ENCODE measurements at places on chromosomes 6 and 20.

- DNase-seq, result no peak
Measured at GRCh38 chr6:38248500-38249234, 391.1 kb downstream of the BTBD9 start.

DNA sequence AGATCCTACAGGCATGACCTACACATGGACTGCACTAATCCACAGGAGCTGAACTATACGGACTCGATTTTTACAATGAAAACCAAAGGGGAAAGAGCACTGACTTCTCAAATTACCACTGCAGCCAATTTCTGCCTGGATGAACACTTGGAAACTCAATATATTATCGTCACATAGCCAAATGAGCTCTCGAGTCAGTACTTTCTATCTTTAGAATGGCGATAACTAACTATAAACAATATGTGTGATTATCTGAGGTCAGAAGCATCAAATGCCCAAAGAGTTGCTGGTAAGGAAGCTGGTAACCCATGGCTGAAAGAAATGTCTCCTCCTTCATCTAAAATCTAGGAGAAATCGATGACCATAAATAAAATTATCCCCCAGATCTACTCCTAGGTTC, 86.7 kb downstream of the KIF16B start:
- no peak for DNase-seq

DNA sequence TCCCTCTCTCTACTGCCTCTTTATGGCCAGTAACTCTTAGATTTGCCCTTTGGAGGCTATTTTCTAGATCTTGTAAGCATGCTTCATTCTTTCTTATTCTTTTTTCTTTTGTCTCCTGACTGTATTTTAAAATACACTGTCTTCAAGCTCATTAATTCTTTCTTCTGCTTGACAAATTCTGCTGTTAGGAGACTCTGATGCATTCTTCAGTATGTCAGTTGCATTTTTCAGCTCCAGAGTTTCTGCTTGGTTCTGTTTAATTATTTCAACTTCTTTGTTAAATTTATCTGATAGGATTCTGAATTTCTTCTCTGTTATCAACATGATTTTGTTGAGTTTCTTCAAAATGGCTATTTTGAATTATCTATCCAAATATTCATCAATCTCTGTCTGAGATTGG, 25.0 kb upstream of the SDCBP2 start:
- no peak for DNase-seq

DNA sequence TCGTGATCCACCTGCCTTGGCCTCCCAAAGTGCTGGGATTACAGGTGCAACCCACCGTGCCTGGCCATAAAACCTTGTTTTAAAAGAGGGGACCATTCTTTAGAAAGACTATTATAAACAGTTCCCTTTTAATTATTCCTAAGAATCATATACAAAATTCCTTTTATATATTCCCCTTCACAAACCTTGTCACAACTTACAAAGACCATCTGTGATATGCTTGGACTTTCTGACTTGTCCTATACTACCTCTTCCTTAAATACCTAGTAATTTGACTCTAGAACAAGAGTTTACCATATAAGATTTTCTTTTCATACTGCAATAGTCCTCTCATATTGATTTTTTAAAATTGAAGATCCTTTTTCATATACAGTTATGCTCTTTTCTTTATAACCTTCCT, 135.8 kb upstream of the PRSS16 start:
- no peak for DNase-seq

DNA sequence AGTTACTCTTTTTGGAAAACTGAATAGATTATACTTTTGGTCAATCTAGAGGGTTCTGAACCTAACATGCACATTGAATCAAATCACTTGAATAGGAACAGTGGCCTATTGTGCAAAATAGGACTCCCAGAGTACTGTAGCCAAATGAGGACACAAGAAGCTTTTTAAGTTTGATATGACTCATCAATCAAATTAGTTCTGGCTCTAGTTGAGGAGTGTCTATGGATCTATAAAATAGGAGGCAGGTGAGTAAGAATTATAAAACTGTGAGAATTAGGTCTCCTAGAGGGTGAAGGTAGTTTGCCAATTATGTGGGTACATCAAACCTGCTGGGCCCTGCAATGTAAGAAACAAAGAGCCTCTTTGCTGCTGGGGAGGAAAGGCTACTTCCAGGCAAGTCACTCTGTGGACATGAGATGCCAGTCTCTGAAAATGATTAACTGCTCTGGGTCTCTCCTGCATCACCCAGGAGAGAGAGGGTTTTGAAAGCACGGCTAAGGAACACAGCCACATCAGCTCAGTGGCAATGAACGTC, 112.3 kb downstream of the RCAN2 start:
- no peak for DNase-seq
